ENCODE measurements at places on chromosomes 6 and 20.
A peak's percentile ranks its signal among the peaks of the same experiment; 100 is the strongest.

GRCh38 chr6:149079911-149080491 is 237.5 kb upstream of the TAB2 start:
- no peak for DNase-seq

- DNase-seq: no peak
These were observed 14.0 kb upstream of the BTN3A2 start for GRCh38 chr6:26350858-26351543.

GRCh38 chr6:129104131-129104530 is 221.2 kb downstream of the LAMA2 start:
- DNase-seq: no peak

- DNase-seq: peak; percentile 58
These were observed 127.0 kb downstream of the CEBPB start for GRCh38 chr20:50317609-50318008.

GRCh38 chr20:59600472-59600871 is 3.9 kb upstream of the PHACTR3 start:
- DNase-seq: no peak

- DNase-seq: no peak
These were observed 21.9 kb downstream of the MYH7B start for GRCh38 chr20:34977365-34978091.

- DNase-seq: no peak
These were observed 48.9 kb downstream of the DUSP22 start for GRCh38 chr6:340991-341827.

GRCh38 chr20:33875055-33875454 is 63.9 kb downstream of the CHMP4B start:
- DNase-seq: no peak

- no peak for DNase-seq
These were observed 7.8 kb upstream of the MDGA1 start for GRCh38 chr6:37705239-37706051.

DNA sequence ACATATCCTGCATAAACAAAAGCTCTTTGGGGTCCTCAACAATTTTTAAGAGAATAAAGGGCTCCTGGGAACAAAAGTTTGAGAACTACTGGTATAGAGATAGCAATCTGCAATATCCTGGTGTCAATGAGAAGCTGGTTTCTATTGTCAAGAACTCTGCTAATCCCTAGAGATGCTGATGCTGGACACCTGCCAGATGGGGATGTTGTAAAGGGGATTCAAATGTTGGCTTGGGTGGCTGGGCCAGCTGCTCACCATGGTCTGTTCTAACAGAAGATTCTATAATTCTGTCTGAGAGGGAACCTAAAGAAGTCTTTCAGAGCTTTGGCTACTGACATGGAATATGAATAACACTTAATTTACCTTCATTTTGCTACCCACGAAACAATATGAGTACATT is 137.8 kb downstream of the BTBD9 start:
- no peak for DNase-seq

DNA sequence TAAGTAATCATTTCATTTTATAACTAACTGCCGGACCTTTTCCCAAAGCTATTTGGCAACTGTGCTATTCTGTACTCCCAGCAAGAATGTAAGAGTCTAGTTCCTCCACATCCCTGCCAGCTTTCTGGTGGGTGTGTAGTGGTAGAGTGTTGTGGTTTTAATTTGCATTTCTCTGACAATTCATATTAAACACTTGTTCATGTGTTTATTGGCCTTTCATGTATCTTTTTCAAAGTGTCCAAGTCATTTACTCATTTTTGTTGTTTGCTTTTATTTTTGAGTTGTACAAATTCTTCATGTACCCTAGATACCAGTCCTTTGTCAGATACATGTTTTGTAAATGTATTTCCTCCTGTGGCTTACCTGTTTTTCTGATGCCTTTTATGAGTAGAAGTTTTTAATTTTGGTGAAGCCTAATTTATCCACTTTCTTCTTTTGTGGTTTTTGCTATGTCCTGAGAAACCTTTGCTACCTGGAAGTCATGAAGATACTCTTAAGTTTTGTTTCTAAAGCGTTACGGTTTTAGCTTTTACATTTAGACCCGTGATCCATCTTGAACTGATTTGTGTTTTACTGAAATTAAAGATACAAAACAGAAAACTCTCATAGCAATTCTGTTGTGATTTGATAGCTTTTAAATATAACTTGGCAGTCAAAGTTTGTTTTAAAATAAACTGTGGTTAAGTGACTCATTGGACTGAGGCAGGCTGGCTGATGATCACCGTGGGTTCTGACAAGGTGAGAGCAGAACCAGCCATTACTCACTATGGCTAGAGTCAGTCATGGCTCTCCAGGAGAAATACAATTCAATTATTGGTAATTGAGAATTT is 8.0 kb downstream of the MYLIP start:
- no peak for DNase-seq

DNA sequence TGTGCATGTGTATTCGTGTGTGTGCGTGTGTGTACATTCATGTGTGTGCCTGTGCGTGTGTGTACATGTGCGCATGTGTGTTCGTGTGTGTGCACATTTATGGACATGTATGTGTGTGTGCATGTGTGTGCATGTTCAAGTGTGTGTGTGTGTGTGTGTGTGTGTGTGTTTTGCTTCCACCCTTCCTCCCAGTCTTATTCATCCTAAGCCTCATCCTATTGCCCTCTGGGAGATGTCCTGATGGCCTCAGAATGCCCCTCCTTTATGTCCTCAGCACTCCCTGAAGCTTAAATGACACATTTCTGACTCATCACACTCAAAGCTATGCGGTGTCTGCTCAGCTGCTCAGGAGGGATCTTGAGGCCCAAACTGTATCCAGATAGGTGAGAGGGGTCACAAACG is 76.6 kb upstream of the CCDC167 start:
- peak; percentile 23 for DNase-seq

GRCh38 chr6:156507656-156508055 is 269.5 kb upstream of the ARID1B start:
- no peak for DNase-seq

GRCh38 chr6:10733863-10734262 is 11.0 kb downstream of the TMEM14C start:
- no peak for DNase-seq

DNA sequence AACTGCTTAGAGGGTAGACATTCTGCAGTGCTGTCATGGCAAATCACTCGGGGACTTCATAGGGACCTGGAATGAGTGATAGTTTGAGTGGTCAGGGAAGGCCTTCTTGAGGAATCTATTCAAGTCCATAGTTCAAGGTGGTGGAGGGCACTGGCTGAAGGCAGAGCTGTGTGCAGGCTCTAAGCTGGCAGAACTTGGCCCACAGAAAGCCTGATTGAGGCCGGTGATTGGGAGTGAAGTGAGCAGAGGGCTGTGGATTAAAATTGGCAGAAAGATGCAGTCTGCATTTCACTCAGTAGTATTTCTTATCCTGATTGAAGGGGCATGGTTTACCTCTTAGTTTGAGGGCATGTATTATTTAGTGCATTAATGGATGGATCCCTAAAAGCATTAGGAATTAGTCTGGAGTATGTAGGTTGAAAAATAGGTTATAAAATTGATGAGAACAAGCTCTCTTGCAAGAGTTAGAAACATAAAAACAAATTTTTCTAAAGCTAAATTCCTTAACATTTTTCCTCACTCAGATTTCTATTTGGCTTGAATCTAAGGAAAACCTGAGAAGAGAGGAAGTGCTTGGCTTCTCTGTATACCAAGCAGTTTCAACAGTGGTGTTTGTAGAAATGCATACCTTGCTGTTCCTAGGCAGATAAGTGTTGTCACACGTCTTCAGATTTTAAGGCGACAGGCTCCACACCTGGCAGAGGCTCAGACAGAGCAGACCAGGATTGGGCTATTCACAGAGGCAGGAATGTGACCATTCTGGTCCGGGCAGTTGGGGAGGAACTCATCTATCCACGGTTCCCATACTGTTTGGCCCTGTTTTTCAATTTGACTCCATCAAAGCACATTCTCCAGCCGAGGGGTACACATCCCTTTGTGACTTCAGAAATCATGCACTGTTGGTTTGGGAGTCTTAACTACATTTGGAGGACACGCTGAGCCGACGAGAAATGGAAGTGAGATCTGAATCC is 45.2 kb downstream of the UTRN start:
- DNase-seq: peak; percentile 94

DNA sequence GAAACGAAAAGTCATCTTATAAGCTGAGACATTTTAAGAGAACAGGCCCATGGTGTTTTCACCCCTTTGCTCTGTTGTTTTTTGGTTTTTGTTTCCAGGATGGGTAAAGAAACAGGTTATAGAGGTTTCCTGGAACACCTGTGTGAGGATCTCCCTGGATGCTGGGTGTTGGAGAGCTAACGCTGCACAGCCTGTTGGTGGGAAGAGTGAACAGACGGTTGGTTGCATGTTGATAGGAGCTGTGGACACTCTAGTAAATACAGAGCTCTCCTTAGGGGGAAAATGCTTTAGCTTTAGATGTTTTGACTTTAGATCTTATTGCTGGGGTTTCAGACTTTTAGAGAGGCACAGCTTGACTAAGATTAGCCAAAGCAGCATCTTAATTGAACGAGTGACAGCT is 235.2 kb downstream of the SOX4 start:
- no peak for DNase-seq

DNA sequence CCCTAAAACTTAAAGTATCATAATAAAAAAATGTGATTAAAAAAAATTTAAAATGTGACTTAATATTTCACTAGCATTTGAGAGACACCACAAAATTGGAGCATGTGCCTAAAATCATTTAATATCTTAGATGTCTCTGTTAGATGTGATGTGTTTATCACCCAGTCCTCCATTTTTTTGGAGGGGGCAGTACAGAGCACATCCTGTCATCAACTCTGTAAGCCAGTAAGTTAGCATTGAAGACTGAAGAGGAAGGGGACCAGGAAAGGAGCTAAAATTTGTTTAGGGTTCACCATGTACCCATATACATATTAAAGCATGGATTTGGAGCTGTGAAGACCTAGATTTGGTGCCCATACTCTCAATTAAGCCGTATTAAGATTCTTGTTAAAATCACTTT is 30.7 kb upstream of the ADIG start:
- peak; percentile 27 for DNase-seq

DNA sequence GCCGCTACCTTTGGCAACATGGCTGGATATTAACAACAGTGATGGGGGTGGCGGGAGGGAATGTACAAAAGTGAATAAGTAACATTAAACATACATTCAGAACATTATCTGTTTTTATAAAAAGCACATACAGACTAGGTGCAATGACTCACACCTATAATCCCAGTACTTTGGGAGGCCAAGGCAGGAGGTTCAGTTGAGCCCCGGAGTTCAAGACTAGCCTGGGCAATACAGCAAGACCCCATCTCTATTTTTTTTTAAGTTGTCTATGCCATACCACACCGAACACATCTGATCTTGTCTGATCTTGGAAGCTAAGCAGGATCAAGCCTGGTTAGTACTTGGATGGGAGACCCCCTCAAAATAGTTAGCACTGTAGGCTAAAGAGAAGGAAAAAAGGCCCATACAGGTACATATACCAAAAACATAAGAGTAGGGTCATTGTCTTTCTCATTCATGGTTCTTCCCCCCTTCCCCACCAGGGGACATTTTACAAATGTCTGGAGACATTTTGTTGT is 1.7 kb upstream of the HCK start:
- DNase-seq: peak; percentile 27

GRCh38 chr6:113433335-113433991 is 423.7 kb upstream of the MARCKS start:
- peak; percentile 78 for DNase-seq

DNA sequence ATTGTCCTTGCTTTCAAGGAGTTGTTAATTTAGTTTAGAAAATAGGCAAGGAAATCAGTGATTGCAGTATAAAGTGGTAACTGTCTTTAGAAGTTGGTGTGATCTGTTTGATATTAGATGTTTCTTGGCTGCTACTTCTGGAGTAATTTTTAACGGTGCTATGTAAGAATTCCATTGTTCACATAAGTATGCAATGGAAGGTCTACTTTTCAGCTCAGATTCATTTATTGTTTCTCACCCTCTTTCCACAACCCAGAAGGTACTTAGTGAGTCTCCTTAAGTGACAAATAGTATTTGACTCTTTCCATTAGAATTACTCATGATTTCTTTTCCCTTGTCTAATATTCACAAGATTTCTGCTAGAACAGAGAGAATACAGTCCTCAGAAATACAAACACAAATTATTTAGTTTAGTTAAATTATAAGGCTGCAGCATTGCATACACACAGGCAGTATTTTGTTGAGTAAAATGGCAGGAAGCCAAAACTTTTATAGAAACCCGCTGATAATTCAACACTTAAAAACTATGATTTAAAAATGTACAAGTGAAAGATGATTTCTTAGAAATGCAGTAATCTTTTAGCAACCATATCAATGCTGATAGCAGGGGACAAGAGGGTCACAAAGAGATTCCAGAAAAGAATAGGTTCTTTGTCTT is 554.3 kb downstream of the CD109 start:
- no peak for DNase-seq

GRCh38 chr6:140007525-140007924 is 633.1 kb upstream of the CITED2 start:
- DNase-seq: no peak

DNA sequence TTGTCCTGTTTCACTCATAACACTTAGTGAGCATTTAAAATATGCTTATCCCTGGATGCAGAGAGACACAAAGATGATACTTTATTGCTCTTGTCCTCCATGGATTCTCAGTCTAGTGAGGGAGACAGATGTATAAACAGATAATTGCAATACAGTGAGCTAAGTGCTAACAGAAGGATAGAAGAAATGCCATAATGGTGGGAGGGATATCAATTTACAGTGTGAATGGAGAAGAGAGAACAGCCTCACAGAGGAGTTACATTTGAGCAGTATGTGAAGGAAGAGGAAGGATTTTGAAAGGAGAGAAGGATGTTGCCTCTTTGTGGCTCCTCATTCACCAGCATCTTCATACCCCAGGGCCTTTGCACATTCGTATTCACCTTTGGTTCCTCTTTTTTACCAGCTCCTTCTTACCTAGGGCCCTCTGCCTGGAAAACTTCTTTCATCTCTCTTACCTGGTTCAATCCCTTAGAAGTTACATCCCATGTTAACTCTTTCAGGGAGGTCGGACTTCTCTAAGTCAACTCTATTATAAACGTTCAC is 341.7 kb downstream of the PRL start:
- DNase-seq: no peak

DNA sequence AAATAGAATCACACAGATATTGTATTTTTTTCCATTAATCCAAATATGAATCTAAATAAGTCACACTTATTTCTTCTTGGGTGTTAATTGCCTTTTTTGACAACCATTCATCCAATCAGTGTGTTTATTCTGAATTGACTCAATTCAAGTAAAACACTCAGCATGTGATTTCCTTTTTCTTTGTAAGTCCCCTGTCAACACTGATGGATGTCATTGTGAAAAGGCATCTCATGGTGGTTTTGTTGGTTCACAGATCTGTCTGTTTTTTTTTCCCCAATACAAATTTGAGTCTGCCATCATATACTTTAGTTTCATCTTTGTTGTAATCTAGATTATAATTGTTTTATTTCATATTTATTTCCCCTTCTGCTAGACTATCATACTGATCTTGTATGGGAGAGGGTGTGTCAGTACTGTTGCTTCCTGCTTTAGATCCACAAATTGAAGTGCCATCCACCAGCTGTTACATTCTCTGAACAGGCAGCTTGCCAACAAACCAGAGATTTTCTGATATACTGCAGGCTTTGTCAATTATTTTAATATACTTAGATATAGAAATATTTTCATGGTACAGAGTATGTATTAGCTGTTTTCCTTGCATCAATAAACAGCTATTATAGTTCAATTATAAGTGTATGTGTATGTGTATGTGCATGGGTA is 64.2 kb upstream of the FLRT3 start:
- DNase-seq: no peak

GRCh38 chr20:3352202-3352601 is 55.3 kb downstream of the DNAAF9 start:
- DNase-seq: no peak

- DNase-seq: no peak
These were observed 39.7 kb downstream of the AGPAT4 start for GRCh38 chr6:161233986-161234661.

All from Caco-2 (cell line).